ENCODE measurements at places on chromosomes 4 and X. TPM values are rescaled to one million over a fixed set of nuclear protein-coding genes. Genes with fewer than 3 reads are reported as not detected.

The GAGE2A gene
- not detected for polyA plus RNA-seq

The SLC25A14 gene
- 127 TPM for polyA plus RNA-seq

The SCD5 gene
- polyA plus RNA-seq, result 226 TPM

The ADH4 gene
- polyA plus RNA-seq, result not detected

The RIPPLY1 gene
- polyA plus RNA-seq, result not detected

The TEX13C gene
- polyA plus RNA-seq, result 0.22 TPM

The ADGRG4 gene
- not detected for polyA plus RNA-seq

The CT45A1 gene
- not detected for polyA plus RNA-seq

The NDP gene
- 34.1 TPM for polyA plus RNA-seq

The TTC29 gene
- not detected for polyA plus RNA-seq

The CYBB gene
- 0.40 TPM for polyA plus RNA-seq

The YY2 gene
- polyA plus RNA-seq, result 2.4 TPM

The PRRG3 gene
- polyA plus RNA-seq, result not detected

The SPANXN4 gene
- polyA plus RNA-seq, result not detected

The HSD17B13 gene
- polyA plus RNA-seq, result not detected

The SPATA4 gene
- not detected for polyA plus RNA-seq

The FDCSP gene
- polyA plus RNA-seq, result not detected

The KLF3 gene
- 12.5 TPM for polyA plus RNA-seq

The DMP1 gene
- polyA plus RNA-seq, result 0.48 TPM

The ELF4 gene
- not detected for polyA plus RNA-seq

The FRG1 gene
- 83.0 TPM for polyA plus RNA-seq

The SORBS2 gene
- polyA plus RNA-seq, result 46.0 TPM

The ATP2B3 gene
- 4.4 TPM for polyA plus RNA-seq

Data from neural cell (in vitro differentiated cells).